ENCODE measurements at places on chromosomes 7 and 10.

DNA sequence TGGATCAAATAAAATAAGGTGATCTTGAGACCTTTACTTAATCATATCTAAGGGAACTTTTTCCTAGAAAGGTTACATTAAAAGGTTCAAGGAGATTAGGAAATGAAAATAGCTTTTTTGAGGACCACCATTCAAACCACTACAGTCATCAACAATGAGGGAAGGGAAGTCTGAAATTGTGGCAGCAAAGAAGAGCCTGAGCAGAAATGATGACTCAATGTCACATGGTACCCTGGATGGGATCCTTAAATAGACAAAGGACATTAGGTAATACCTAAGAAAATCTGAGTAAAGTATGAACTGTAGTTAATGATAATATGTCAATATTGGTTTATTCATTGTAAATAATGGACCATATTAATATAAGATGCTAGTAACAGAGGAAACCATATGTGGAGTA lies 236.0 kb downstream of the SEMA3D start:
- DNase-seq: no peak

DNA sequence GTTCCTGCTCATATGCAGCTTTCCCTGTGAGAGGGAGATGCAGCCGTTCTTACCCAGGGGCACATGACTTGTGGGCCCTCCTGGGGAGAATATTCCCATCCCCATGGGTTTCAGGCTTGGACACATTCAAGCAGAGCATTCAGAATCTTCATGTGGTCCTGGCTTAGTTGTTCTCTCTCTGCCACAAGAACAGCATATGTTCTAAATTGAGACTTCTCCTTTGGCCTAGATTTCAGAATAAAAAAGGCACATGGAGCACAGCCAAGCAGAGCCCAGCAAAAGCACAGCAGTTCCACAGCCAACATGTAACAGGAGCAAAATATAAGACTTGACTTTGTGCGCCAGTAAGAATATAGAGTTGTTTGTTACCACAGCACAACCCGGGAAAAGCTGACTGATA lies 306.4 kb upstream of the MYO3A start:
- no peak for DNase-seq

- DNase-seq: no peak
These were observed 130.8 kb upstream of the GPR26 start for GRCh38 chr10:123535386-123535785.

DNA sequence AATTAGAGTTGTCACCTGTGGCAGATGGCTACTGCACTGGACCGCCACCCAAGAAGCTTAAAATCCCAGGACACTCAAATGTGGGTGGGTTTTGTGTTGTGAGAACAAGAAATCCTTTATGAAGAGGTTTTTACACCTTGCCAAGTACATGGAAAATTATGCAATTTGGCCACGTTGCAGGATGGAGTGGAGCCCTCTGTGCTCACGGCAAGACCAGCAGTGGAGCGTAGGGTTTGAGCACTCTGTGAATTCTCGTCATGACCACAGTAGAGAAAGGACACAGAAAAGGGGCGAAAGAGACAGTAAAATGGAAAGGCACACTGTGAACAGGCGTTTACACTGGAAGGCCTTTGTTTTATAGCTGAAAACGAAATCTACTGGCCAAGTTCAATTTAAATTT lies 222.6 kb downstream of the ADARB2 start:
- no peak for DNase-seq

DNA sequence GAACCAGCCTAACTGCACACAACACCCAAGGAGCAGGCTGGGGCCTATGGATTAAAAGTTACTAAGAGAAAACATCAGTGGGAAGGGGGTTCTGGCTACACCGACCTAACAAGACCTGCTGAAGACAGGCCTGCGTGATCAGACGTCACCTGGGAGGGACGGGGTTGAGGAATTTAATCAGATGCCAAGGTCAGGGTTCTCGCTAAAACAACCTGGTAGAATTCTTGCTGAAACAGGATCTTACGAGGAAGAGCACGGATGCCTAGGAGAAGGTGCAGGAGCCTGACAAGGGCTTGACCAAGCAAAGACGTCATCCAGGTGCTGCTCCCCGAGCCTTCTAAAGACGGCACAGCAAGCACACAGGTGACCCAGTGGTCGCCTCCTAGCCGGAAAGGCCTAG lies 1.6 kb downstream of the IDI2 start:
- no peak for DNase-seq

- no peak for DNase-seq
These were observed 173.6 kb downstream of the ARL4A start for GRCh38 chr7:12861070-12861469.

GRCh38 chr10:131560706-131561355 lies 249.3 kb upstream of the TCERG1L start:
- DNase-seq: no peak

GRCh38 chr10:846126-846685 lies 85.3 kb downstream of the LARP4B start:
- no peak for DNase-seq

GRCh38 chr10:78337646-78338391 lies 304.2 kb downstream of the RPS24 start:
- no peak for DNase-seq

- no peak for DNase-seq
These were observed 111.8 kb upstream of the GPR141 start for GRCh38 chr7:37571806-37572205.

GRCh38 chr7:78197447-78197846 lies 398.9 kb downstream of the PHTF2 start:
- no peak for DNase-seq

DNA sequence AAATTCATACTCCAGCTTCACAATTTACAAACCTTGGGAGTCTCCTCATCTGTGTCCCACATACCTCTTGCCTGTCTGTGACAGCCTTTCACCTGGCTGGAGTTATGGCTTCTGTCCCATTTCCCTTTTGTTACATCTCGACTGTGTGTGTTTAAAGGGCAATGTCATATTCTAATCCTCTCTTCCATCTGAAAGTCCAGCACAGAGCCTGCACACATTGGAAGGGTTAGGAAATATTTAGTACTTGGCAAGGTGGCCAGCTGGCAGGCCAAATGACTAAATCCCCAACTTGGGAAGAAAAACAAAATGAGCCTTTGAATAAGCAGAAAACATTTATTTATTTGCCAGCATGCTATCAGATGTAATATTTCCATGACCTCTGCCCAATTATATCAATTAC lies 120.1 kb upstream of the STK17A start:
- no peak for DNase-seq

GRCh38 chr7:91330191-91330808 lies 66.1 kb downstream of the FZD1 start:
- no peak for DNase-seq

GRCh38 chr10:105952153-105952552 lies 1212.4 kb downstream of the SORCS1 start:
- DNase-seq: no peak

- no peak for DNase-seq
These were observed 97.5 kb upstream of the PRSS58 start for GRCh38 chr7:142355328-142355727.

DNA sequence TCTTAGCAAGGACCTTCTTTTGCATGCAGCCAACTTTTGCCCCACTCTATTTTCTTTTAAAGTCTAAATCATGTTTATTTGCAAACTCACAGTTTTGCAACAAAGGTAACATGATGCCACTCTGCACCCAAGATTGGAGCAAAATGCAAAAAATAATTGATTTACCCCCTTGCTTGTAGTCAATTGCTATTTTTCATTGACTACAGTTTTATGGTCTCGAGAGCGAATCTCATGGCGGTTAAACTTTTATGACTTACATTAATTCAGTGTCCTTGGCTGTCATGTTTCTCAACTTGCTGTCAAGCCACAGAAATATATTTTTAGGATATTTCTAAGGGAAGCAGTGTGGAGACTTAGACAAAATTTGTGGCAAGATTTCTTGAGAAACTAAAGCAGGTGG lies 110.0 kb upstream of the JCAD start:
- DNase-seq: no peak

GRCh38 chr7:122532406-122533269 lies 166.3 kb downstream of the RNF133 start:
- no peak for DNase-seq

- DNase-seq: no peak
These were observed 89.0 kb downstream of the NKX6-2 start for GRCh38 chr10:132696728-132697577.

GRCh38 chr7:157412491-157413180 lies 75.8 kb downstream of the DNAJB6 start:
- no peak for DNase-seq

DNA sequence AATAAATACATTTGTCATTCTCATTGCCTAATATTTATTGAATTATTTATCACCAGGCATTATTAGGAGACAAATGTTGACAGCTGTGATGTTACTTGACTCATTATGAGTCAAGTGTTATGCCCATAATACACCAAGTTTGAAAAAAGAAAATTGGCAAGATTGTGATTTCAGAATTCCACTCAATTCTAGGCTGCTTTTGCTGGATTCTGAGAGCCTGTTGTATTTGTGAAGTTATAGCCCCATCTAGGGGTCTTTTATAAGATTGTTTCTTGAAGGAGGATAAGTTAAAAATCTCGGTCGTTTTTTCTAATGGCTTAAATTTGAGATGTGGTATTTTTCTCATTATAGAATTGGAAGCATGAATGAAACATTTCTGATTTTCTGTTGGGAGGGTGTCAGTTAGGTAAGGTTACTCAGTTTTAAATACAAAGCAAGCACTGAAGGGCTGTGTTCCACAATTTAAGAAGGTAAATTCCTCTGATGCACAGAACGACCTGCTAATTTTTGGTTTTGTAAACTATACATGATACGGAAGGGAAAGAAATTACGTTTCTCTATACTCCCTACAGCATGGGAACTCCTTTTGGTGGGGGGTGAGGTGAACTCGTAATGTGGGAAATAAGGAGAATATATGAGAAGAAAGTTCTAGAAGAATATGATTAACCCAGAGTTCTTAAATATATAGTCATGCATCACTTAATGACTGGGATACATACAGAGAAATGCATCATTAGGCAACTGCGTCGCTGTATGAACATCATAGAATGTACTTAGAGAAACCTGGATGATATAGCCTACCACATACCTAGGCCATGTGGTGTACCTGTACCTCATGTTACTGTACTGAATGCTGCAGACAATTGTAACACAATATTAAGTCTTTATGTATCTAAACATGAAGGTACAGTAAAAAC lies 2.6 kb downstream of the STK31 start:
- DNase-seq: no peak

DNA sequence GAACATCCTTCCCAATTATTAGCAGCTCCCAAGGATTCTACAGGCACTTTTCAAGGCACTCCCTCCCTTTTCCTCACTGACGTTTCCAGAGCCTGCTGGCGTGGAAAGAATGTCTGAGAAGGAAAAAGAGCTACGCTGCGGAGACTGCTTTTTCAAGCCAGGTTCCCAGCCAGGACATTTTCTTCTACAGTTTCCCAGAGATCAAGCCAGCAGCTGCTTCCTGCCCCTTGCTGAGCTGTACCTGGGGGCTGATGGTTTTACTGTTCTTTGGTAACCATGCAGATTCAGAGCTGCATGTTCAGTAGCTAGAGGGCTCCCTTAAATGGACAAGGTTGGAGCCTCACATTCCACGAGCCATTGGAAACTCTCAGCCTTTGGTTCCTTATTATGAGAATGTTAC lies 133.4 kb downstream of the EVX1 start:
- no peak for DNase-seq

Data from neural crest cell (in vitro differentiated cells).